Cortex of kidney (tissue), 1 donor: ENCODE measurements at places on chromosomes 7 and 10.

DNA sequence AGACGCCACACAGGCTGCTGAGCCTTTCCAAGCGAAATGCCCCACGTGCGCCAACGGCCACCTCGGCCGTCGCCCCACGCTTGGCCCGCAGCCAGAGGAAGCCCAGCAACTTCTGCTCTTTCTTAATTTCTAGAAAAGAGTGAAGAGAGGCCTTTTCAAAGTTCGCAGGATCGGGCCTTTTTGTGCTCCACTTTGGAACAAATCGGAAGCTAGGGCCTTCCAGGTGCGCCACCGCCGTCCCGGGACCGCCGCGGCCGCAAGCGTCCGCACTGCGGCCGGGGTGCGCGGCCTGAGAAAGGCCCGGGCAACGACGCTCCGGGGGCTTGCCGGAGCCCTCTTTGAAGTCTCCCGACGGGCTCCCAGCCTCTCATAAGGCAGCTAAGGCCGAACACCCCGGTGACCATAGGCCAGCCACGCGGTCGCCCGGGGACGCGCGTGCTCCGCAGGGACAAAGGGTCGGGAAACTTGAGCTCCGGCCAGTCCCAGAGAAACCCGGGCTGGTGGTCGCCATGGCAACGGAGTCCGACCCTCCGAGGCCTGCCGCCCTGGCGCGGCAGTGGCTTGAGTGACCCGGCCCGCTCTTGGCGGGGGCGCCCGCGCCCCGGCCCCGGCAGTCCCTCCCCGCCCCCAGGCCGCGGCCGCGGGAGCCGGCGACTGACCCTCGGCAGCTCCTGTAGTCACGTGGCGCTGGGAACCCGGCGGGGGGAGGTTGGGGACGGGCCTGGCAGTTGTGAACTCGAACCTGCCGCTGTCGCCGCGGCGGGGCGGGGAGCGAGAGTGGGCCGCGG is at the start of gene REPIN1:
Gene REPIN1 (plus strand): TSS at position 727 of the 788 bp plus-strand sequence. CDS start 890 bp downstream, outside the sequence.
- DNase-seq, result no peak

GRCh38 chr7:81688622-81689411 is 81.0 kb downstream of the HGF start:
- no peak for DNase-seq

- DNase-seq, result no peak
These were observed 1.4 kb downstream of the CHST3 start for GRCh38 chr10:71965623-71966022.

DNA sequence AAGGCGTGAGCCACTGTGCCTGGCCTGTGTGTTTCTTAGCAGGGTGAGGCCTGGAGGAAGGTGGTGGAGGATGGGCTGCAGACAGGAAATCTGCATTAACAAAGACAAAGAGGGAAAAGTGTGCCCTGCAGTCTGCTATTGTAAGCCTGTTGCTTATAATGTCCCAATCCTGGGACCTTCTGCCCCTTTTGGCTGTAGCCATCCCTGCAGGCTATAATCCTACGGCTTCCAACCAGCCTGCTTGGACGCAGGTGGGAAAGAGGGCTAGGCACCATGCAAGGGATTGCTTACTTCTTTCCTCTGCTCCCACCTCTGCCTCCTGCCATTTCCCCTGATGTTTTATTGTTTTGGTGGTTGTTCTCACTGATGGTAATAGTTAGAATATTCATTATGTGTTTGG is 434.3 kb downstream of the PLXNA4 start:
- no peak for DNase-seq
